DMS79 treated with DMSO at 0.1 percent for 48 hours (cell line): ENCODE measurements at places on chromosomes 16 and 17.

- DNase-seq = no peak
These were observed 135.2 kb downstream of the SHISA9 start for GRCh38 chr16:13036600-13036999.

DNA sequence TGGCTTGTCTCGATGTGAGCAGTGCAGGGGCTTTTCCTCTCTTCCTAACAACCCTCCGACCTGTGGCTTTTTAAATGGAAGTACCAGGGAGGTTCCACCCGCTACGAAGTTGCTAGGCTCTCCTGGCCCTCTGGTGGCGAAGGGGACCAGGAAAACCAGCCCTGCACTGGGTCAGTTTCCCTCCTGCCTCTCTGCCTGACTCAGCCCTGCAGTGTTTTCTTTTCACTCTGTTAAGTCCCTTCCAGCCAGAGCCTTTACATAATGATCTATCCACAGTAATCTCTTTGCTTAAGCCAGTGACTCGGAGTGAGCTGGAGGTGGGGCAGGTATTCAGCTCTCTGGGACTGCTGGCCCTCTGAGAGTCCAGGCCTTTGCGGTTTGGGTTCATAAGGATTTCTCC lies 331.3 kb upstream of the EEF2KMT start:
- no peak for DNase-seq

DNA sequence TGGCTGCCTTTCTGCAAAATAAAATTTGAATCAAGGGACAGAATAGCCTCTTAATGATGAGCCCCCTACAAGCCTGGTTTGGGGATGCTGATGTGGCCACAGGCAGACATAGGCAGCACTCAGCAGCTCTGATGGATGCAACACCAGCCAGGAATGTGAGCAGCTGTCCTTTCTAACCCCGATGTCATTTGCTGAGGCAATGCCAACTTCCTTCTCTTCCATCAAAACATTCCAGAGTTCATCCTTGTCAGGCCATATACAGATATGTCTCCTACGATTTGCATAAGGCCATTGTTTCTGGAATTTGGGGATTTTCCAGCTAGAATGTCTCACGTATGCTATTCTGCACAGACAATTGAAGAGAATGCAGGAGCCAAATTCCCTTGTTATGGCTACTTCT lies 52.1 kb upstream of the MYOCD start:
- no peak for DNase-seq

- DNase-seq = peak; percentile 3
These were observed 192.7 kb downstream of the RPTOR start for GRCh38 chr17:80737106-80738019.

- DNase-seq = no peak
These were observed 102.4 kb upstream of the METRNL start for GRCh38 chr17:82976982-82977488.
